ENCODE measurements at places on chromosomes 12 and 14. TPM values are rescaled to one million over a fixed set of nuclear protein-coding genes. Genes with fewer than 3 reads are reported as not detected.

Gene PRB2
- total RNA-seq, result not detected

Gene CLEC1A
- total RNA-seq, result 5.1 TPM

Gene CRIP2
- total RNA-seq, result 255 TPM

Gene OTOGL
- total RNA-seq, result 0.27 TPM

Gene TSPAN9
- total RNA-seq, result 62.9 TPM

Gene DPY19L2
- 3.3 TPM for total RNA-seq

Gene OR10A7
- total RNA-seq, result not detected

Gene SOAT2
- total RNA-seq, result not detected

Gene BRAP
- total RNA-seq, result 17.6 TPM

Gene RBP5
- 6.9 TPM for total RNA-seq

Gene PRB3
- total RNA-seq, result not detected

Gene KIF26A
- total RNA-seq, result 1.8 TPM

Gene PLA2G1B
- 73.2 TPM for total RNA-seq

Gene WDHD1
- 1.8 TPM for total RNA-seq
